ENCODE measurements at places on chromosomes 6 and 20.

DNA sequence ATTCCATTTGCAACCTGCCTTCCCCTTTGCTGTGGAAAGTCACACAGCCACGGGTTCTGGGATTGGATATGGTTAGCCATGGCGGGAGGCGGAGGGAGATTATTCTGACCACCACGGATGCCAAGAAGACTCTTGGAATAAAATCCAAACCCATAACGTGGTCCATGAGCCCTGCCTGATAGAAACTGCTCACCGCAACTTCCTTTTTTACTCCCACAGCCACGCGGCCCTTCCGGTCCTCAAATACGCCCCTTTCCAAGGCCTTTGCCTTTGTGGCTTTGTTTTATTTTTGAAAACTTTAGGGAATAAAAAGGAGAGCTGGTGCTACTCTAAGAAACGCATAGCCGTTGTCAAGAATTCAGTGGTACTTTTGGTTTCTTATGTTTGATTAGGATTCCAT, 602.5 kb upstream of the CDH4 start:
- DNase-seq = no peak

DNA sequence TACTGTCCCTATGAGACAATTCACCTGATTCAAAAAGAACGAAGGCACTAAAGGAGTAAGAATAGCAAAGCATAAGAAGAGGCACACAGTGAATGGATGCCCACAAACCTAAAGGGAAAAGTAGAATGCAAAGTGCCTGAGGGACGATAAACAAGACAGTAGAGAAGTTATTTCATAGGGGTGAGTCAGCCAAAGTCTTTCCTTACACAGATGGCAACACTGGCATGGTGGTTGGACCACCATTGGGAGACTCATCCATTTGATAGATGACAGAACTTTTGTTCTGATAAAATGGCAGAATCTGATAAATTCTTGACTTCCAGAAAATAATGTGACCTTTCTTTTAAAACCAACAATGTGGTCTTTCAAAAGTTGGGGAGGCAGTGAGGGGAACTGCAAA, 148.1 kb upstream of the HDAC2 start:
- DNase-seq = no peak

DNA sequence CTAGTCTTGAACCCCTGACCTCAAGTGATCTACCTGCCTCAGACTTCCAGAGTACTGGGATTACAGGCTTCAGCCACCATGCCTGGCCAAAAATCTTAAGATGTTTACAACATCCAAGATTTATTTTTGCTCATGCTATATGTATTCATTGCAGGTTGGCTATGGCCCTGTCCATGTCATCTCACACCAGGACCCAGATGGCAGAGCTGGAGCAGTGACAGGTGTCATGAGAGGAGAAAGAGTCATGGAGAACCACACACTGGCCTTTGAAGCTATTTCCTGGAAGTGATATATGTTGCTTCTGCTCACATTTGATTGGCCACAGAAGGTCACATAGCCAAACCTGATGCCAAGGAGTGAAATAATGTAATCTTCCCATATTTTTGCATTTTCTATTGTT, 13.8 kb upstream of the DDR1 start:
- no peak for DNase-seq

DNA sequence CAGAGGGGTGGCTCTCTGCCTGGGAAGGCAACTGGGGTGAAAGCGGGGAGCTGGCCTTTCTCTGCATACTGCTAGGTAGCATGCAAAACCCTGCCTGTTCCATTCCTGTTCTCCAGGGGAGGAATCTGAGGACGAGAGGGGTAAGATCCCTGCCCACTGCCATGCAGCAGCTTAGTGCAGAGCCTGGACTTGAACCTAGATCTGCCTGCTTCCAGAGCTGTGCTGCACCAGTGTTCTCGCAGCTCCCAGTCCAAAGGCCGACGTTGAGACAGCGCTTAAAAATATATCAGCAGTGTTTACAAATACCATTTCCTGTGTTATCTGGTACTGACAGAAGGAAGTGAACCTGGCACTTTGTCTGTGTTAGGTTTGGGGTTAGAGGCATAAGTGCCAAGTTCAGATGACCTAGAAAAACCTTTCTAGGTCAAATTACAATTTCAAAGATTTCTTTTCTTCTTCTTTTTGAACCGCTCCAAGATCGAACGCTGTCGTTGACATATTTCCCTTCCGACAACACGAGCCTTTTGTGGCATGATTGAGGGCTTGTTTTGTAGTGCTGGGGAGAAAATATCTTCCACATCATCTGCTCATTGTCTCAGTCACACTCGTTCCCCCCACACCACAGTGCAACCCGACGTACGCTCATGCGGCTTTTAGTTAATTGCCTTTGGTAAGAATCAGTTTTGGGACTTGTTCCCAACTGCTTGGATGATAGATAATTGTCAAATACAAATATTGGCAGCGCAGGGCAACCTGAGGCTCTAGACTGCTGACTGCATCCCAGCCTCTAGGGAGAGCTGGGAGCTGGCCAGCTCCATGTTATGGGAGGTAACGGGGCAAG, 44.6 kb downstream of the TOX2 start:
- no peak for DNase-seq

DNA sequence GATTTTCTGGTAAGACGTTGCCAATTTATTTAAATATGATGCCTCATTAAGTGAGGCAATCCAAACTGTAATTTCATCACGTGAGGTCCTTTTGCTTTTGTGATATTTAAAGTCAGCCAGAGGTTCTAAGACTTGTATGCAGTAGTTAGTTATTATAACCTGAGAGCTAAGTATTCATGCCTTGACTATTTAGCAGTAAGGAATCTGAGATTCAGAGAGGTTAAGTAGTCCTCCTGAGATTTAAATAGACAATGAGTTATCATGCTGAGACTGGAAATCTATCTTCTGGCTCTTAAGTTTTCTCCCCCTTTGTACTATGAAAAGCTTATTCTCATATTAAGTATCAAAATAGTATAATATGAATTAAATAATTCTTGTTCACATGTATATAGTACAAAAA, 158.0 kb downstream of the UTRN start:
- DNase-seq = no peak

- DNase-seq = no peak
Measured at GRCh38 chr6:55674672-55675071, 95.7 kb upstream of the HMGCLL1 start.

DNA sequence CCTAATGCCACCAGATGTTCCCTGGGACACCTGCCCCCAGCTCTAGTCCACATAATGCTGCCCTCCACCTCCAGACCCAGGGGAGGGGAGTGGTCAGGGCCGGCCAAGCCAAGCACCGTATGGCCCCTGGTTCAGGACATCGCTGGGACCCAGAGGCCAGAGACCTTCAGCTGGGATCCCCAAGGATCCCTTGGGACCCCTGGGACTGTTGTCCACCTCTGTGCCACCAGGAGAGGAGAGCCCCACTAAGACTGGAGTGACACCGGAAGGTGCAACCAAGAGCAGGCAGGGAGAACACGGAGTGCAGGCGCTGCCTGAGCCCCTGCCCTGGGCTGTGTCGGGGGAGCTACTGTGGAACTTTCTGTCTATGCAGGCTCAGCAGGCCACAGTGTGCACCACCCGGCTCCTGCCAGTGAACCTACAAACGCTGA, 43.6 kb downstream of the CTCFL start:
- no peak for DNase-seq

- DNase-seq = no peak
Measured at GRCh38 chr6:150002710-150003109, 22.6 kb downstream of the RAET1L start.

GRCh38 chr20:6582449-6582848, 185.0 kb upstream of the BMP2 start:
- no peak for DNase-seq

All from C1 segment of cervical spinal cord (tissue), 14 donors.